CD4-positive, alpha-beta T cell treated with Interleukin-4 for 4 hours (primary cell): ENCODE measurements at places on chromosomes 16 and 17.

DNA sequence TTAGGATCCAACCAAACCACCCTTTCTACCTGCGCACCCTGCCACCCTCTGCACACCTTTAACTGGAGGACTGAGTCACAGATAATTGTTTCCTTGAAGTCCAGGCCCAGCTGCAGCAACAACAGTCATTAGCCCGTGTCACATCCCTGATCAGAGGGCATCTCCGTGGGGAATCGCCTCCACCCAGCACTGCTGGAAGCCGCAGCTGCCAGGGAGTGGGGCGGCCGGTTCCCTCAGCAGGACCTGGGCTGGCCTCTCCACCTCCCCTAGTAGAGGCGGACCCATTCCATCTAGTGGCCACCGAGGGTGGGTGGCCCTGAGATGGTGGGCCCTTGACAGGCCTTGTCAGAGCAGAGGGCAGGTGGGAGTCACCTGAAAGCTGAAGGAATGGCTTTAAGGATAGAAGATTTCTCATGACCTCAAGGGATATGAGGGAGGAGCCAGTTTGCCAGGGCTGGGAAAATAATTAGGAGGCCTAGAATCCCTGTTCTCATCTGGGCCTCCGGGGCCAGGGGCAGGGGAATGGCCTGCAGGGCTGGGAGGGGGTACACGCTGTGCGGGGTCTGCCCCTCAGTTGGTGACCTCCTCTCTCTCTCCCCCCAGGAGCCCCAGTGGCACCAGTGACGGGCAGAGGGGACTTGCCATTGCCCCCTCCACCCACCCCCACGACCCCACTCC is 6.2 kb downstream of the PRSS53 start:
- no peak for DNase-seq

GRCh38 chr17:37373530-37374159 is 2.1 kb upstream of the C17orf78 start:
- DNase-seq = peak; percentile 66

DNA sequence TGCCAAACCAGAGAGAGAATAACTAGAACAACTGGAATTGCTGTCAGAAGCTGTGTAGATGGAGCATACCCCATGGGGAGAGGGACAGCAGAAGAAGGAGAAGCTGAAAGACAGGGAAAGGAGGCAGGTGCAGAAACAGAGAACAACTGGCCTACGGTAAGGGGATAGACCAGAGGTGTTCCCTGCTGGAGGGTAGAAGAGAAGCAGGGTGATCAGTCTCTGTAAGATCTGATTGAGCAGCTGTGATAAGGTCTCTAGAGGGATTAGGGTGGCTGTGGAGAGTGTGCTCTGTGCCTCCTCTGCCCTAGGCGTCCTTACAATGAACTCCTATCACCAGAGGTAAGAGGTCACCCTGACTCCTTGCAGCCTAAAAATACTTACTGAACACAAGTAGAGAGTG is 30.4 kb upstream of the HS3ST3B1 start:
- no peak for DNase-seq

GRCh38 chr17:10177913-10178505 is 20.4 kb downstream of the GAS7 start:
- DNase-seq = no peak

- DNase-seq = no peak
Measured at GRCh38 chr17:65656390-65657250, 95.2 kb upstream of the AXIN2 start.

- no peak for DNase-seq
Measured at GRCh38 chr16:15521758-15522509, 87.5 kb downstream of the BMERB1 start.

DNA sequence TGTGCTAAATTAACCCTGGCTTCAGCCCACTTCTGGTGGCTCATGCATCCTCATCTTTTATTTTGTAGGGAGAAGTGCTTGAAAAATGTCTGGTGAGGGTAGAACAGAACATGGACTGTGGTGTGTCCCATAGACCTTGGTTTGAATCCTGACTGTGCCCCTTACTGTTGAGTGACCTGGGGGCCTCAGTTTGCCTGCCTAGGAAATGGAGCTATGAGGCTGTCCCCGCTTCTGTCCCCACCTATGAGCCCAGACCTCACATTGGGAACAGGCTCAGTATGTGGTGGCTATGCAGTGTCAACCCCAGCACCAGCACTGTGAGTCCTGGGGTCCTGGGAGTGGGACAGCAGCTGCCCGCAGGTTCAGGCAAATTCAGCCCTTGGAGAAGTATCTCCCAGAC is 186.3 kb upstream of the GSE1 start:
- no peak for DNase-seq

GRCh38 chr16:30710971-30711370 is 12.0 kb downstream of the SRCAP start:
- no peak for DNase-seq

DNA sequence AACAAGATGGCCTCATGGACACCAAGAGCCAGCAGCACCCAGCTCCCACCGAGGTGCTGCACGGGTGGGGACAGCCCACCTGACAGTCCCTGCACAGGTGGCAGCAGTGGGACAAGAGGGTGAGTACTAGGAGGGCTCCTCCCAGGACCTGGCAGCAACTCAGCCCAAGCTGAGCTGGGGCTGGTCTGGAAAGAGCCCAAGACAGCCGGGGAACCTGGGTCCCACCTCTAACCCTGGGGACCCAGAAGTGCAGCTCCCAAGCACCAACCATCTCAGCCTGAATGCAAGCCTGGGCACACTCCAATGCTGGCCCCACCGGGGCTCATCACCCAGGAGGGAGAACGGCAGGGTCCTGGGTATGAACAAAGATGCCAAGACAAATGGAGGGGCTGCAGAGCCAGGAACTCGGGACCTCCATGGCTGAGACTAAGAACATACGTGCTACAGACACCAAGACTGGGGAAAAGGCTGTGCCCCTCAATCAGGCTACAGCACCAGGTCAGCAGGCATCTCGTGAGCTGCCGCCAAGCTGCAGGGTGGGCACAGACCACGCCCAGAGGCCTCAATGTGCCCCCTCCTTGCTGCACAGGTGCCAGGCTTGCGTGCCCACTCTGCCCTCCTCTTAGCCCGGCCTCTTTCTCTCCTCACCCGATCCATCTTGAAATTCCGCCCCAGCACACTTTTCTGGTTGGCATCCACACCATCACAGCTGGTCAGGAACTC is 37.5 kb upstream of the GSG1L start:
- no peak for DNase-seq

GRCh38 chr17:73069164-73069770 is 23.2 kb downstream of the SLC39A11 start:
- no peak for DNase-seq

DNA sequence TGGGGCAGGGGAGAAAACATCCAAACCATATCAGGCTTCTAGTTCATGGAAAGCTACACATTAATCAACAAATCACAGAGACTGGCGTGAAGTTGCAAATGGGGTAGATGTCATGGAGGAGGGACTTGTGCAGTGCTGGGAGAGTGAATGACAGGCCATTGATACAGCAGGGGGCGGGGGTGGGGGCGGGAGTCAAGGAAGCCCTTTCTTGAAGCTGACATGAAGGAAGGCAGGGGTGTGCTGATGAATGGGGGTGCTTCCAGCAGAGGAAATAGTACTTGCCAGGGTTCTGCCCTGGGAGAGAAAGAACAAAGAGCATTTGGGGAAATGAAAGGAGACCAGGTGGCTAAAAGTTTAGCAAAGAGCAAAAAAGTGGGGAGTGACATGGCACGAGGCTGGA is 269.9 kb downstream of the SHISA9 start:
- no peak for DNase-seq

- no peak for DNase-seq
Measured at GRCh38 chr17:73510981-73511718, 133.1 kb downstream of the SDK2 start.

DNA sequence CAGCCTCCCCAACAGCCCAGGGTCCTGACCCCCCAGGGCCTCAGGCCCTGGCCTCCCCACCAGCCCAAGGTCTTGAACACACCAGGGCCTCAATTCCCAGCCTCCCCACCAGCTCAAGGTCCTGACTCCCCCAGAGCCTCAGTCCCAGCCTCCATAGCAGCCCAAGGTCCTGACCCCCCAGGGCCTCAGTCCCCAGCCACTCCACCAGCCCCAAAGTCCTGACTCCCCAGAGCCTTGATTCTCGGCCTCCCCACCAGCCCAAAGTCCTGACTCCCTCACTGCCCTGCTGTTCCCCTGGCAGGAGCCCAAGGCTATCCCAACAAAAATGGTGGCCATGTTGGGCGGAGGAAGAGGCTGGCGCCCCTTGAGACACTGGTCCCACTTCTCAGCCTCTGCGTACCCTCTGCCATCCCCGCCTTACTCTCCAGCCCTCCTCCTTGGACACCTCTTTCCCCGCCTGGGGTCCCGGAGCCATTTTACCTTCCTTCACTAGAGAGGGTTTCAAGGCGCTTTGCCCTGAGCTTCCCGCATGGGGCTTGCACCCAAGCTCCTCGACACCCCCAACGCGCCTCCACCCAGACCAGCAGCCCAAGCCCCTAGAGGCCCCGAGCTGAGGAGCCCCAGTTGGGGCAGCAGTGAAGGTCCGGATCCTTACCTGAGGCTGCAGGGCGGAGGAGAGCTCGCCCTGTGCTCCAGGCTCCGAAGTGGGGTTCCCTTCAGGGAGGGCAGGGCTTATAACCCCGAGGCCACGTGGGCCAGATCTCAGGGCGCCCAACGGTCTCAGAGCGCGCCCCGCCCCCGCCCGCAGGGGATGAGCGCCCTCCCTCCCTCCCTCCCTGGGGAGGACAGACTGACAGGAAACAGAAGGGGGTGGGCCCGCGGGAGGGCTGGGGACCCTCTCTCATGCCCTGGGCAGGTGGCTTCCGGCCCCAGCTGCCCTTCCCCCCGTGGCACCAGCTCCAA is 3.5 kb upstream of the TSPOAP1 start:
- DNase-seq = peak; percentile 92

DNA sequence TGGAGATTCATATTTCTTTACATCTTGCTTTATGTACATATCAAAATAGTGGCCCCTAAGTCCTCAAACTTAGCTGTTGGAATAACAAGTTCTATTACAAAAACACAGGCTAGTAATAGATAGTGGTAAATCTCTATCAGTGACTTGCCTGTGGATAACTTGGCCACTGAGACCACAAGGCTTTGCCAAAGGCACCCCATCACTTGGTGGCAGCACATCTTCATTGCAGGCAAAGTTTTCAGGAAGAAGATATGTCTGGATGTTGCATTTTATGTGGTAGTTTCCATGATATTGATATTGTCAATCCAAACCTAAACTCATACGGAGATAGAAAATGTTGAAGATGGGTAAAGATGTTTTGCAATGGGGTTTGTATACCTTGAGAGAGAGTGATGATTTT is 58.5 kb downstream of the KNOP1 start:
- DNase-seq = no peak

DNA sequence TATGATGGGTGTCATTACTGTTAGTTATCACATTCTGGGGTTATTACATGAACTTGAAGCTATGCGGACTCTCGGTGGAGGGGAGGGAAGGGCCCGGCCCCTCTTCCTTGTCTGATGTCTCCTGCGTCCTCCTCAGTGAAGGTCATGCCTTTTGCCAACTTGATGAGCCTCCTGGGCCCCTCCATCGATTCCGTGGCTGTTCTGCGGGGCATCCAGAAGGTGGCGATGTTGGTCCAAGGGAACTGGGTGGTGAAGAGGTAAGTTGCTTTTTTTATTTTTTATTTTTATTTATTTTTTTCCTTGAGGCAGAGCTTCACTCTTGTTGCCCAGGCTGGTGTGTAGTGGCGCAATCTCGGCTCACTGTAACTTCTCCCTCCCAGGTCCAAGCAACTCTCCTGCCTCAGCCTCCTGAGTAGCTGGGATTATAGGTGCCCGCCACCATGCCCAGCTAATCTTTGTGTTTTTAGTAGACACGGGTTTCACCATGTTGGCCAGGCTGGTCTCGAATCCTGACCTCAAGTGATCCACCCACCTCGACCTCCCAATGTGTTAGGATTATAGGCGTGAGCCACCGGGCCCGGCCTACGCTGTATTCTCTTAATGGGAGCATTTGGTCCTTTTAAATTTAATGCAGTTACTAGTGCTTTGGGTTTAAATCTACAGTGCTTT is 21.6 kb downstream of the POLR3E start:
- DNase-seq = peak; percentile 55
